NCI-H1417 (cell line): ENCODE measurements at places on chromosomes 12 and 14.

DNA sequence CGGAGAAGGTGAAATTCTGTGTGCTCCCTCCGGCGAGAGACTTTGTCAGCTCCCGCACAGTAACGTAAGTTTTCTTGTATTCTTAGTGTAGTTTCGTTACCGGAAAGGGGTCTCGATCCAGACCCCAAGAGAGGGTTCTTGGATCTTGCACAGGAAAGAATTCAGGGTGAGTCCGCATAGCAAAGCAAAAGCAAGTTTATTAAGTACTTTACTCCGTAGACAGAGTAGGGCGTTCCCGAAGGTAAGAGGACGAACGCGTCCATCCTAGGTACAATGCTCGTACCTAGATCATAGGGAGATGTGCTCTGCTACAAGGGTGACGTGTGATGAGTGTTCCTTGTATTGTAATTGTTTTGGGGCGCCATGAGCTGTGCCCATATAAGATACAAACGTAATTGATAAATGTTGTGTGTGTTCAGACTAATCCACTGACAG lies 293 bp downstream of the IFI27L1 start:
- no peak for DNase-seq

- no peak for DNase-seq
Observed at GRCh38 chr12:96383991-96384390, 16.2 kb downstream of the CDK17 start.

- peak; percentile 80 for DNase-seq
Observed at GRCh38 chr14:89428546-89429198, 11.6 kb upstream of the FOXN3 start.

GRCh38 chr12:114408471-114408885 lies 2.5 kb upstream of the TBX5 start:
- DNase-seq, result no peak

DNA sequence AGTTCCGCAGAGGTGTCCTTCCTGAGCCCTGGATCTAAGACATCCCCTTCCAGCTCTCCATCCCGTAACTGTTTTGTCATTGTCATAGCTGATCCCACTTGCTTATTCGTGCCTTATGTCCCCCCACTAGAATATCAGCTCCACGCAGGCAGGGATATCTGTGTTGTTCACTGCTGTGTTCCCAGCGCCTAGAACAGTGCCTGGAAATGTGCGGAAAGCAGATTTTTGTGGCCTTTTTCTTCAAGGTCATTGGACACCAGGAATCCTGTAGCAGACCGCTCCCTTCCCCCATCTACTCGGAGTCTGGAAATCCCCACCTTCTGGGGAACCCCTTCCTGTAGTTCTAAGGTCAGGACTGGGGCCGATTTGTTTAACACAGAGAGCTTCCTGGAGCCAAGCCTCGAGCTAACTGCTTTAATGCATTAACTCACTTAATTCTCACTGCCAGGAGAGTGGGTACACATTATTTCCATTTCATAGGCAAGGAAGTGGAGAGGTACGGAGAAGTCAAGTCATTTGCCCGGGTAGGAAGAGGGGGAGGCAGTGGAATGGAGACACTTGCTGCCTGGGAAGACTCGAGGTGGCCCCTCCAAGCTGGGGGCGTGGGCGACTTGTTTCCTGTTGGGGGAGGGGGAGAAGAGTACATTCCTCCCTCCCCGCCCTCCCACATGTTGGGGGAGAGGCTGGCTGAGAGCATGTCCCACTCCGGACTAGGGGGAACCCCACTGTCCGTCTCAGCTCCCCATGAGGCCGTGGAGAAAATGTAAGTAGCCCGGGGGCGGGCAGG lies 1.2 kb upstream of the SH2B3 start:
- no peak for DNase-seq

DNA sequence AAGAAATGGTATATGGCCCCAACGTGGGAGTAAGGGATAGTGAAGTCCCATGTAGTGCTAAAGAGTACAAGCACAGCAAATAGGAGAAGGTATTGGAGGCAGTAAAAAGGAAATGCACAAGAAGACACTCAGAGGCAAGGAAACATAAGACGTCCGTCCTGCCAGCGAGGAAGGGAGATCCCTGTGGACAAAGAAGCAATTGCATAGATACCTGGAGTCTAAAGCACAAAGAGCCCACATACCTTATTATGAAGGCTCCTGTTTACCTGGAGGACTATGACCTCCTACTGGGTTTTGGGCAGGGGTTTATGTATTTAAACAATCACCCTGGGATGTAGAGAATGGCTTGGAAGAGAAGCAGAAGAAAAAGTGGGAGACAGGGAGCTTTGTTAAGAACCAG lies 341.2 kb upstream of the DCN start:
- DNase-seq, result no peak

DNA sequence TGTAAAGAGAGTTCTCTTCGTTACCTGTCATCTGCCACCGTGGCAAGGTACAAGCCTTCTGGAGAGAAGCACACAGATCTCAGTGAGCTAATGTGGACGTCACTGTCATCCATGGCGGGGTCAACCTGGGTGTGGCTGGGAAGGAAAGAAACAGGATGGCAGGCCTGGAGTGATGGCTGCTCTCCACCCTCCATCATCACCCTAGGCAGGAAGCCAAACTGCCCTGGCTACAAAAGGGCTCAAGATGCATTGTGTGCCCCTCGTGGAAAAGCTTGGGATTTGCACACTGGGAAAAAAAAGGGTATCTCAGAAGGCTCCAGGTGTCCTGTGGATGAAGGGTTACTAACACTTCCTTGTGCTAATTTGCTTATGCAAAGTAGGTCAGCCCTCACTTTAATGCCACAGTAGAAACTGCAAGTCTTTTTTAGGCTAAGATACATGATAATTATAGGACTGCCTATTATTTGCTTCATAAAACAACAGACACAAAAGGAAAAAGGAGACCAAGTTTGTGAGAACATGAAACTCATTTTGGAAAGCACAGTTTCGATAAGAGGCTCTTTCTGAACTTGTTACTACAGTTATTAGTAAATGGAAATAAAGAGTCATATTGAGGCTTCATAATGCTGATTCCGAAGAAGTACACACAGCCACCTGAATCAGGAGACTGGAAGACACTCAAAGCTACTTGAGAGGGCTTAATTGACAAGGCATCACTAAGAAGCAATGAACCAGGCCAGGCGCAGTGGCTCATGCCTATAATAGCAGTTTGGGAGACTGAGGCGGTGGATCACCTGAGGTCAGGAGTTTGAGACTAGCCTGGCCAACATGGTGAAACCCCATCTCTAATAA lies 18.9 kb downstream of the RFC5 start:
- no peak for DNase-seq
